WTC11 (cell line): ENCODE measurements at places on chromosomes 6 and 20.

GRCh38 chr6:130513770-130514169 lies 148.0 kb downstream of the TMEM200A start:
- no peak for DNase-seq

DNA sequence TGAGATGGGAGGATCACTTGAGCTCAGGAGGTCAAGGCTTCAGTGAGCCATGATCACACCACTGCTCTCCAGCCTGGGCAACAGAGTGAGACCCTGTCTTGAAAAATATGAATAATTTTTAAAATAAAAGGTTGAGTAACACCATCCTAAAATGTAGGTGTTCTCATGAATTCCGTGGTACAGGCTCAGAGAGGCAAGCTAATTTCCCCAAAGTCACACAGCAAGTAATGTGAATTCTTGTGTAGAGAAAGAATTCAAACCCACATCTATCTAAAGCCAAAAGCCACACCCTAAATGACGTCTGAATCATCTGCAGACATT lies 80.5 kb downstream of the ZNF217 start:
- no peak for DNase-seq

DNA sequence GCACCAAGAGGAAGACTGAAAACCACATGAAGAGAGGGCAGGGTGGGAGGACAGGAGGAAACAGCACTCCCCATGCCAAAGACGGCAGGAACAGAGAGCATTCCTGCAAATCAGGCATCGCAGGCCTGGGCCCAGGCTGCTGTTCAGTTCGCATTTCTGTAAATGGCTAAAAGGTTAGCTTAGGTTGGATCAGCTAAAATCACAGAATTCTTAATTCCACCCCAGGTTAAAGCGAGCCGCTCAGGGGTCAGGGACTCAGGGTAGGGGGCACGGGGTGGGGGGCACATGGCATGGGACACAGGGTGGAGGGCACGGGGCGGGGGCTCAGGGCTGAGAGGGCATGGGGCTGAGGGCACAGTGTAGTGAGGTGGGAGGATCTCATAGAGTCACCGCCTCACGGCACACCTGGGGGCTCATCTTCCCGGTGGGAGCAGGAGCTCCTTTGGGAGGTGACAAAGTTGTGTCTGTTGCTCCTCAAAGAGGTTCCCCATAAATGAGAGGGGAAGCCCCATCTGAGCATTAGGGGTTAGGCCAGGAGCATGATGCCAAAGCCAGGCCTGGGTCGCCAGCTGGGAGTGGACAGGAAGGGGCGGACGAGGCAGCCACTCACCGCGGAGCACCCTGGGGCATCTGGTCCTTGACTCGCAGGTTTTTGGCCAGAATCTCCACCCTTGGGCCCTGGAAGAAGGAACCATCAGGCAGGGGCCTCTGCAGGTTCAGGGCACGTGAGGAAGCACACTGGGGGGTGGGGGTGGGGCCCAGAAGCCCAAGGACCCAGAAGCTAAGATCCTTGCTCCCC lies 200.7 kb downstream of the PREX1 start:
- DNase-seq, result no peak

GRCh38 chr6:16252686-16253299 lies 14.4 kb downstream of the GMPR start:
- DNase-seq, result no peak

- no peak for DNase-seq
These were observed 19.4 kb upstream of the MRGBP start for GRCh38 chr20:62776692-62777527.

DNA sequence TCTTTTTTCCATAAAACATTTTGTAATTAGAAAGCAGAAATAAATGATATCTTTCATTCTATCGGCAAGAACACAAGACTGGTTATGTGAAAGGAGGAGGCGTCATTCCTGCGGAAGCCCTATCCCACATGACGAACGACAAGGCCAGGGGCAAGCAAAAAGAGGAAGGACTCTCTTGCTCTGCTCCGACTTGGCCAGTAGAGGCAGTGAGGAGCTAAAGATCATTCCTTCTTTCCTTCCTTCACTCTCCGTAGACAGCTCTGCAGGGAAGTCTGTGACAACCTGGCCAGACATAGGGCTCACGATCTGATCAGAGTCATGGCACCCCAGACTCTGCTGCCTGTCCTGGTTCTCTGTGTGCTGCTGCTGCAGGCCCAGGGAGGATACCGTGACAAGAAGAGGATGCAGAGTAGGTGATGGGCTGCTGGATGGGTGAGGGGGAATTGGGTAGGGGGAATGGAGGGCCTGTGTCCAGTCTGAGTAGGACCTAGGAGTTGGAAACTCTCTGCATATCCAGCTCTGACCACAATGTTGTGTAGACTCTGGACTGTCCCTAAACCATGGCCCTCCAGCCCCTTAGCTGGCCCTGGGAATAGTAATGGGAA lies at the start of gene WFDC10A:
Gene WFDC10A (plus strand): TSS at position 244 of the 605 bp plus-strand sequence. CDS start 75 bp downstream, at position 319.
- peak; percentile 61 for DNase-seq

GRCh38 chr6:18422136-18422535 lies 35.0 kb downstream of the RNF144B start:
- no peak for DNase-seq

GRCh38 chr6:166443166-166443565 lies 60.4 kb upstream of the MPC1 start:
- no peak for DNase-seq

GRCh38 chr20:46893877-46894578 lies 615 bp upstream of the EYA2 start:
- DNase-seq, result no peak
